ENCODE measurements at places on chromosomes 6 and 20. TPM values are rescaled to one million over a fixed set of nuclear protein-coding genes. Genes with fewer than 3 reads are reported as not detected.
A peak's percentile ranks its signal among the peaks of the same experiment; 100 is the strongest.

DNA sequence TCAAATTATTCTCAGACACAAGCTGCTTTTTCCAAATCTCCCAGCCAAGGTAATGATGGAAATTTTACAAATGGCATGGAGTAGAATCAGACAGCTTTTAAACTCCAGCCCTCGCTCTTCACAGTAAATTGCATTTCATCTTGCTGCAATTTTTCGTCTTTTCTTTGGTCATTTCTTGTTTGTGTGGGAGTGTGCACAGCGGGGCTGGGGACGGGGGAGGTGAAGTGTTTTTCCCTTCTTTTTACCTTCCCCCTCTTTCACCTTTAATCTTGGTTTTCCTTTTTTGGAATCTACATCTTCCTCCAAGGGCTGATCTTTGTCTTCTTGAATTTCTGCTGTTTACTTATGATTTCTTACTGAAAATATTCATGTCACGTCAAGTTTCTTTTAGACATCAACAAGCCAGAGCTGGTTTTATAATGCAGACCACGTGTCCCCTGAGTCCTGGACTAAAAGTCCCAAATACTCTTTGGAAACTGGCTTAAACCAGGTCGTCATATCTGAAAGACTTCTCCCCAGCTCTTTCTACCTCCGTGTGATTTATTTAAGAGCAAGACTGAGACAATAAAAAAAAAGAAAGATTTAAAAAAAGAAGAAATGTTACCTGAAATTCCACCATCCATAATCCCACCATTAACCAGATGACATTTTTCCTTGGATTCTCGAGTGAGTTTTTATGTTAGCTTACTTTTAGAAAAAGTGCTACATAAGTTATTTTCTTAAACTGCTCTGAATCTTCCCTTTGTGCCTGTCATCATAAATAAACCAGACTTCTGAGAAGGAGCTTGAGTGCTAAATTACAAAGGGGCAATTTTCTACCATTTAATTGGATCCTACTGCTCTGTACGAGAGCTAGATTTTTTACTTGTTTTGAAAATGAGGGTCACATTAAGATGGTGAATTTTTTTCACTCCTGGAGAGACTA lies 52.0 kb downstream of the MAP3K5 start:
- no peak for DNase-seq

DNA sequence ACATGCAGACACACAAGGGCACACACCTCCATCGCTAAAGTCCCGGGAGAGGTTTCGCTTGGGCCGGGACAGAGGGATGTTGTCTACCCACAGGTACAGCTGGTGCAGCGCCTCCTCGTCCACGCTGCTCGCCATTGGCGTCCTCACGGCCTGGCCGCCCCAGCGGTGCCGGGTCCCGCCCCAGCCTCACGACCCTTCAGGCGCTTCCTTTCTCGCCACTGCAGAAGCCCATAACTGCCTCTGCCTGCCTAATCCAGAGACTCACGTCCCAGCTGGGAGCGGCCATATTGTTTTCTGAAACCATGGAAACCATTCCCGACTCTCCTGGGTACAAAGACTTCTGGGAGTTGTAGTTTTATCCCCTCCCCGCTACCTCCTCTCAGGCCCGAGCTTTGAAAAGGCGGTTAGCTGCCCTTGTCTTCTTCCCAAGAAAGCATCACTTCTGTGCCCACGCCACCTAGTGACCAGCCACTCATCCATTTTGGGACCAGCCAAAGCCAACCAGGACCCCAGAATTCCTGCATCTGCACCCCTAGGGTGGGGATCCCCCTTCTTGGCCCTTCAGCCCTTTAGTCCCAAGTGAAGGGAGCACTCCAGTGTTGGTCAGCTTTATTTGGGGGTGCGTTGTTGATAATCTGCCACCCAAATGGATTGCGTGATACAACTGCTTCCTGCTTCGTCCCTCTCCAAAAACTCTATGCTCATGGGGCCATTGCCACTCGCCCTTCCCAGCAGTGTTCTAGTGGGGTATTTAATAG lies at the start of gene SPEF1:
TSS of gene SPEF1 (minus strand) at position 296 of the 758 bp plus-strand sequence. CDS start at position 135, 161 bp downstream.
- DNase-seq: peak; percentile 81

- no peak for DNase-seq
These were observed 312.6 kb upstream of the ID4 start for GRCh38 chr6:19524366-19525186.

DNA sequence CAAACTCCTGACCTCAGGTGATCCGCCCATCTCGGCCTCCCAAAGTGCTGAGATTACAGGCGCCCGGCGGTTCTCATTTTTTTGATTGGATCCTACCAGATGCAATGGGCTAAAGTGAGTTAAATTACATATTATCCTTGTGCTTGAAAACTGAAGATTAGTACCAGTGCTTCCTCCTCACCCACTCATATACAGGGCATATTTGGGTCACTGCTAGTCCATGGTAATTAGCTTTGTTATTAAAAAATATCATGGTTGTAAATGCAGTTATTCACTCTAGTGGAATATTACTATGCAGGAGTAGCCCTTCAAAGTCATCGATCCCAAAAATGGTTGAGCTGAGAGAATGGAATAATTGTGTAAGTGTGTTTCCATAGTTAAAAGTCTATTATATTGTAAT lies 26.5 kb downstream of the ZNF292 start:
- no peak for DNase-seq

DNA sequence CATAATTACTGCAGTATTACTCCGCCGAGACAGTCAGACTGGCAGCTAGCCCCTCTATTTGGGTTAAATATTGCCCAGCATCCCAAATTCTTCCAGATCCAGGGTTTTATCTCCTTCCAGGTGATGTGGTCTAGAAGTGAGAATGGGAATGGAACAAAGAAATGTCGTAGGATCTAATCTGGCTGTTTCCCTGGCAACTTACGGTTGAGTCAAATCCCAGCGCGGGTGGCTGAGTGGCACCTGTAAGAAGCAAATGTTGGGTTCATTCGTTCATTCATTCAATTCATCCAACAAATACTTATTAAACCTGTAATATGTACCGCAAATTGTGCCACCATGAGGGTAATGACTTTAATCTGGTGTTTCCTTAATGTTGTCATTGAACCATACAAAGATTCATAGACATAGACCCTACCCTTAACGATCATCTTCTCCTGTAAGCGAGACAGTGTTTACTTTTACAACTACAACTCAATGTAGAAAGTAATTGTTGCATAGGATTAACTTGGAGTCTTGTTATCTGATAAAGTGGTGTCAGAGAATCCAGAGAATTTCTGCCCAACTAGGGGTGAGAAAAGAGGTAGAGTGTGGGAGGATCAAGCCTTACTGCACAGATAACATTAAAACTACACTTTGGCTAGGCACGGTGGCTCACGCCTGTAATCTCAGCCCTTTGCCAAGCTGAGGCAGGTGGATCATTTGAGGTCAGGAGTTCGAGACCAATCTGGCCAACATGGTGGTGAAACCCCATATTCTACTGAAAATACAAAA lies 91.3 kb upstream of the ADGRF1 start:
- no peak for DNase-seq

- DNase-seq: no peak
These were observed 57.6 kb upstream of the HMGCLL1 start for GRCh38 chr6:55636406-55637102.

DNA sequence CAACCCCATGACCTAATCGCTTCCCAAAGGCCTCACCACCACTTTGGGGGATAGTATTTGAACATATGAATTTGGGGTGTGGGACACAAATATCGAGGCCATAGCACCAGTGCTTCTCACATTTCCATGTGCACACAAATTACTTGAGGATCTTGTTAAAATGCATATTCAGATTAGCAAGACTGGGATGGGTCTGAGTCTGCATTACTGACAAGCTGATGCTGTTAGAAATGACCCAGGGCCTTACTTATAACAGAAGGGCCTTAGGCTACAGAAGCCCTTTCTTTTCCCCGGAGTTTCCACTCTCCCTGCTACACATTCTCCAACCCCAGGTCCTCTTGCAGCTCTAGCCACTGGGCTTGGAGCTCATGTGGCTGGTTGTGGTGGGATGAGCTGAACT lies 141.5 kb upstream of the LRFN2 start:
- DNase-seq: no peak

- no peak for DNase-seq
These were observed 162.7 kb downstream of the KCNQ5 start for GRCh38 chr6:72784581-72784980.

- DNase-seq: no peak
These were observed 65.7 kb upstream of the DUSP22 start for GRCh38 chr6:226516-227073.

DNA sequence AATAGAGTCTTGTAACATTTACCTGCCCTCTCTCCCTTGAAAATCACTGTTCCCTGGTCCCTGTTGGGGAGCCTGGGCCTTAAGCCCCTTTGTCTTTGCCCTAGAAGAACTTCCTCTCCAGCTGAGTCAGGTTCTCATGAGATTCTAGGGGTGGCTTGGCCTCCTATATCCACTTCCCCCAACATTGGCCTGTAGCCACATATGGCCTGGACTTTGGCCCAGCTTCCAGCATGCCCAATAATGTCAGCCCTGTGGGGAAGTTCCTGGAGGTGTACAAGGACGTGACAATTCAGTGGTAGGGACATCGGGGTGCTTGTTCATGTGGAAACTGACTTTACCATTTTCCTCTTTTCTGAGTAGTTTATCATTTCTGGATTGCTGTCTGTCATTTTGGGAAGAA lies 17.2 kb upstream of the MAS1L start:
- DNase-seq: no peak

DNA sequence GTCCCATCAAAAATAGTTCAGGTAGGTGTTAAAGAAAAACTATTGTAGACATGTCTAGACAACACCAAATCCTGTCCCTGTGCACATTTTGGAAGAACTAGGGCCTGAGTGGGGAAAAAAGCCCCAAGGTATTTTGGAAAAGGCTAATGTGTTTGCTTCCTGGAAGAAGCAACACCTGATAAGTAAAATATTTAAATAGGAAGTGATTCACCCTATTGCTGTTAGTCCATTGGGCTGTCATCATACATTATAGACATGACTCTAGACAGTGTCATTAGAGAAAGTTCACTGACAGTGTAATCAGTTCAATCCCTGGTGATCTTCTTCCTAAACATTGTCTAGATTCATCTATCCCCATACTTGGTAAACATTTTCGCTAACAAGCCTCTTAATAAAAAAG lies 465.3 kb downstream of the CBLN4 start:
- no peak for DNase-seq

- DNase-seq: no peak
These were observed 48.8 kb upstream of the ZNF217 start for GRCh38 chr20:53642196-53643030.

DNA sequence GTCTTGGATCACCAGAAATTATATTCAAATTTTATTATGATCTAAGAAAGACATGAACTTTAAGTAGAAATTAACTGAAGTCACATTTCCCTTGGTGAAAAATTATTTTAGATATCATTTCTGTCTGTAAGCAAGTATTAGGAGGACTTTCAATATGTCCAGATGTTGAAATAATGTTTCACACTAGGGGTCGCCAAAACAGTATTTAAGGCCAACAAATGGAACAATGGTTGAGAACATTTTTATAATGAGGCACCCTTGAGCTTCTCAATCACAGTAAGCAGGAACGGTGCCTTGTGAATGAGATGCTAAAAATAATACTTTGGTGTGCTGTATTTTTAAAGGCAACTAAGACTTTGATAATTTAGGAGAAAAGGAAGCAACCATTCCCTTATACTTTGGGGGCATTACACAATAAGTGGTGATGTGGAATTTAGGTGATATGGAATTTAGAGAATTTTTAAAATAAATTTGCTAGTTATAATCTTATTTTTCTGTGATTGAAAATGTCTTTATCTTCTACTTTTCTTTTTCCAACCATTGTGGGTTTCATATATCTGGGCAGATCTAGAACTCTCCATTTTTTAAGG lies 9.6 kb upstream of the SF3B5 start:
- no peak for DNase-seq

DNA sequence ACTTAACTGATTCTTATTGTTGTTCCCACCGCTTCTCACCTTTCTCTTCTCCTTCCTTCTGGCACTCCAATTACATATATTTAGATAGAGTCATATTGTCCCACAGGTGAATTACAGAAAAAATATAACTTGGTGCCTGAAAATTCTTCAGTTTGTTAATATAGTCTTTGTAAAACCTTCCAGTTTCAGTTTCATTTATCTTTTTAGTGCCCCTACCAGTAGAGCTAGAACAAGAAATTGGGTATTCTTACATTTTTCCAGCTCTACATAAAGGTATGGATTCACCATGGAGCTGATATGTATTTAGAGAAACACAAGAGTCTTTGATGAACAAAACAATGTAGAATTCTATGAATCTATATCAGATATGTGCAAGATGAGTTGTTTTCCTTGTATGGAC lies 10.7 kb downstream of the MANEA start:
- DNase-seq: no peak

GRCh38 chr6:29107758-29108157 lies at the start of gene OR2J3:
TSS of gene OR2J3 (plus strand) at chr6:29108058. CDS start at chr6:29111891, 3,833 bp downstream.
- DNase-seq: no peak

DNA sequence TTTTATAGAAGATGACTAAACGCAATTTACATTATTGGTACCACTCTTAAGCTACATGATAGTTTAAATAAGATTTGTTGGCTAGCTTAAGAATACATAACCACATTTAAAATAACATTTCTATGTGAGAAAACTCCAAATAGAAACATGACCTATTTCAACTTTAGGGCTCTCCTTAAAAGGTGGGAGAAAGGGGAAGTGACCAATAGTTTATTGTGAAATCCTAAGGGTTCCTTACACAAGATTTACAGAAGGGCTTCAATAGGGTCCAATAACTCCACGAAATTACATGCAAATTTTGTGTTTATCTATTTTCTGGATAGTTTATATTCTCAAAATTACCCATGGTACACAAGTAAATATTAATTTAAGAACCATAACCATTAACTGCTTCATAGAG lies 91.6 kb upstream of the DST start:
- DNase-seq: no peak

GRCh38 chr20:63163596-63164483 lies 52.1 kb downstream of the YTHDF1 start:
- no peak for DNase-seq

DNA sequence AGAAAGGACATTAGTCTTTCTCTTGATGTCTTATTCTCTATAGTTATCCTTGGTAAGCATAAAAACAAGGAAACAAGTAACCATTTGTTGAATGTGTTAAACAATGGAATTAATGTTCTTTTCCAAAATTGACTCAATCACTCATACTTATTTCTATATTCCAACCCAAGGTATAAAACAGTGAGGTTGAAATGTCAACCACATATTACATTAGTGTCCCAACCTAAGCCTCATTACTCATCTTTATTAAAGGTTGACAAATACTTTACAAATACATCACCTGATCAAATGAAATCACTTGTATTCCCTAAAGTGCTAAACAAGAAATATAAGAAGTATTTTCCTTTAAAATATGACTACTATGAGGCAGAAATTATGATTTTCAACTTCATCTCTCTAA lies 100.5 kb downstream of the ASCC3 start:
- DNase-seq: no peak

Gene CALHM6
- not detected for total RNA-seq

Gene KHDC1L
- not detected for total RNA-seq

Gene SALL4
- total RNA-seq: not detected

Gene GPX5
- not detected for total RNA-seq

Gene C4A
- 51.6 TPM for total RNA-seq

Gene SIRPG
- not detected for total RNA-seq
